Left kidney (tissue), 8 donors: ENCODE measurements at places on chromosomes 16 and 17. TPM values are rescaled to one million over a fixed set of nuclear protein-coding genes. Genes with fewer than 3 reads are reported as not detected.

The ANKRD40CL gene
- polyA plus RNA-seq = 0.48 TPM

DNA sequence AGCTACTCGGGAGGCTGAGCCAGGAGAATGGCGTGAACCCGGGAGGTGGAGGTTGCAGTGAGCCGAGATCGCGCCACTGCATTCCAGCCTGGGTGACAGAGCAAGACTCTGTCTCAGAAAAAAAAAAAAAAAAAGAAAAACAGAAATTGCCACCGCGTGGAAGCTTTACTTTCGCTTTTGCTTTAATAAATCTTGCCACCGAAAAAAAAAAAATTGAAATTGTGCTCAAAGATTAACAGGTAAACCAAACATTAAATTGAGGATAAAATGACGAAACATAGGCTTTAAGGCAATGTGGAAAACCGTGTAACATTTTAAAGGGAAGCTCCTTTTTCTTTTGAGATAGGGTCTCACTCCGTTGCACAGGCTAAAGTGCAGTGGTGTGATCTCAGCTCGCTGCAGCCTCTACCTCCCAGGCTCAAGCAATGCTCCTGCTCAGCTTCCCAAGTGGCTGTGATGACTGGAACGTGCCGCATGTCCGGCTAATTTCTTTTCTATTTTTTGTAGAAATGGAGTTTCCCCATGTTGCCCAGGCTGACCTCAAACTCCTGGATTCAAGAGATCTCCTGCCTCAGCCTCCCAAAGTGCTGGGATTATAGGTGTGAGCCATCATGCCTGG is 40.1 kb downstream of the ZNF276 start:
- no peak for DNase-seq

GRCh38 chr16:84532291-84532724 is 27.8 kb upstream of the MEAK7 start:
- no peak for DNase-seq

GRCh38 chr17:31824766-31825360 is 34.2 kb downstream of the COPRS start:
- no peak for DNase-seq

- no peak for DNase-seq
Measured at GRCh38 chr17:1977583-1978395, 47.3 kb downstream of the RTN4RL1 start.
